ENCODE measurements at places on chromosomes 2 and 18.

DNA sequence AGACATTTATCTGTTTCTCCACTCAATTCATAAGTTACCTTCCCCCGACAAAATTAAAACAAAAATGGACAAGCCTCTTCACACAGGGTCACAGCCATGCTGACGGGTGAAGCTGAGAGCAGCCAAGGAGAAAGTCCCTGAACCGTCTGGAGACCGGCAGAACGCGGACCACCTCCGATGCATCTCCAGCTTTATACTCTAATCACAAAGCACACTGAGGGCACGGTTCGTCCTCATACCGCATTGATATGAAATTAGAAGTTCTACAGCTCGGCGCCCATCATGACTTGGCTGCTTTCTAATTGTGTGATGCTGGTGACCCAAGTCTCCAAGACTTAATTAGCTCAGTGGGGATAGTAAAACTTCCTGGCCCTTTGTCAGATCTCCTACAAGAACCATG is 181.2 kb upstream of the PXDN start:
- DNase-seq: no peak

- DNase-seq: peak; percentile 98
These were observed at the start of gene SF3B1 for GRCh38 chr2:197434541-197435513. Gene SF3B1, minus strand, starts transcription at chr2:197435028. Its CDS starts 29 bp downstream, at chr2:197434999.

- DNase-seq: no peak
These were observed 262.1 kb downstream of the CPS1 start for GRCh38 chr2:210818473-210818872.

- DNase-seq: no peak
These were observed 250.9 kb downstream of the DCDC2C start for GRCh38 chr2:3954261-3954660.

DNA sequence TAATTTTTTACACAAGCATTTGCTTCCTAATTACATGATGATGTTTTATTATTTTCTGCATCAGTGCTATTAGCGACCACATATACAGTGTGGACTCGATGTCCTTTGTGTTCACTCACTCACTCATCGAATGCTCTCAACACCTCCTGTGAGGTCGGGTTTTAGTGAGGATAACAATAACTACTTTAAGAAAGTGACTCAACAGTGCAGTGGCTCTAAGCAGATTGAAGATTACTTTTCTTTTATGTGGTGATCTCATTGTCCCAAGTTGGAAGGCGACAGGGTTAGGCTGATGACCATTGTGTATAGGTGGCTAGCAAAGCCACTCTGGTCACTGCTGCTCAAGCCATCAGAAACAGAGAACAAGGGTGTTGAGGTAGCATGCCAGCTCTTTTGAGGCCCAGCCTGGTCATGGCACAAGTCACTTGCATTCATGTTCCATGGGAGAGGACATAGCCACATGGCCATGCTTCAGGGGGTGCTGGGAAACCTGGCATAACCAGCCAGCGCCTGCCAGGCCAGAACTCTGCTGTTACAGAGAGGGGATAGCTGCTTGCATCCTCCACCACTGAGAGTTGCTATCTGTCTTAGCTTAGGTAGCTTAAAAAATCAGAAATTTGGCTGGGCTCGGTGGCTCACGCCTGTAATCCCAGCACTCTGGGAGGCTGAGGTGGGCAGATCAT is 60.4 kb downstream of the PDCL3 start:
- no peak for DNase-seq

DNA sequence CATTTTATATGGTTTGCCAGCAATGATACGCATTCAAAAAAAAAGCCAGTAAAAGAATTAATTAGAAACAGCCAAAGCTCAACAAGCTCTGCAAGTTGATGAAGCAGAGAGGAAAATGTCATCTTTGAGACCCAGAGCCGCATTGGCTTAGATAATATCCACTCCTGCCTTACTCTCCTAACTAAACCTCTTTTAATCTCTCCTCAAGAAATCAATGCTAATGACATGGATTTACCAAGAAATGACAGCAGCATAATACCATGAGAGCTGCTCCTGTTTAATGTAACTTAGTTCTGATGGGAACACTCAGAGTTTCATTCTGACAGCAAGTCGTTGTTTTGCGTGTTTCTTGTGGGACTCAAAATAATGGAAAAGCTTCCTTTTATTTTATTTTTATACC is 1099.4 kb upstream of the PIK3C3 start:
- DNase-seq: no peak

GRCh38 chr18:13726972-13727331 is 479 bp downstream of the RNMT start:
- peak; percentile 12 for DNase-seq

DNA sequence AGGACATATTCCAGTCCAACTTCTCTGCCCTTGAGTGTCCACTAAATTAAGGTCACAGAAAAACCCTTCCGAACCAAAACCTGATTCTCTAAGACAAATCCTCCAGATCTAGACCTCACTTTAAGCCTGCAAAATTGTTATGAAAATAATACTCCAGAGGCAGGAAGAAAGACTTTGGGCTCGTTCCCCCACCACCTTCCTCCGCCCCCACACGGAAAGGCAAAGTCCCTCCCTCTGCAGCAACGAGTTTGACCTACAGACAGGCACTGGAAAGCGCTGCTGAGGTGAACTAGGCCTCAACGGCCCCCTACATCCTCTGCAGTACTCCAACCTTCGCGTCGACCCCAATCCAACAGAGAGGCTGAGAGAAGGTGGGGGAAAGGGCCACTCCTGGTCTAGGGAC is 808 bp downstream of the ATP5MC3 start:
- peak; percentile 23 for DNase-seq

DNA sequence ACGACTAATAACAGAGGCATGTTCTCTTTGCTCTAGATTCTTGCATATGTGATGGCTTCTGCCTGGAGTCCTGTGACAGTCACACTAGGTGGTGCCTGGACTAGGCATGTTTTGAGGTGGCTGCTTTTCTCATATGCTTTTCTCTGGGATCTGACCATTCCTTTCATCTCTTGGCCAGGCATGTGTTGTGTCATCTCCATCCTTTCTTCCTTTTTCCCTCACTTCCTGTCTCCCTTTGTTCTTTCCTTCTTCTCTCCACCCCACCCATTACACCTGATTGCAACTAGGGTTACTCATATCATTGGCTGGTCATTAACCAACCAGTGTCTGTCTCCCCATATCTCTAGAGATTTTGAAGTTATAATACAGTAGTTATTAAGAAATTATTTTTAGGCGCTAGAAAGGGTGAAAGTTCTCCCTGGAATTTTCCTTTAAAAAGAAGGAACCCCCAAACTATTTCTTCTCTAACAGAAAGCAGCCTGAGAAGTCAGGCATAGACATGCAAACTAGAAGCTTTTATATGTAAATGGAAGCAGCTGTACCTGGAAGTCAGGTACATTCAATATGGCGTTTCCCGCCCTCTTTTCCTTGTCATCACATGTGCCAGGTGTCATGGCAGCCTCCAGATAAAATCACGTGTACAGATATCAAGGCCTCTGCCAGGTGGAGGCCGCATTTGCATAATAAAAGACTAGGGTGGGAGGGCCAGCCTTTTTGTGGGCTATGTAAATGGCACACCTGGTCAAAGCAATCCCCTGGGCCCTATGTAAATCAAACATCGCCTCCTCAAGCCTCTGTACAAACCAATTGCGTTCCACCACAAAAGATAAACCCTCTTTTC is 220.4 kb upstream of the MEX3C start:
- DNase-seq: no peak

GRCh38 chr2:65530547-65531320 is 98.3 kb upstream of the SPRED2 start:
- DNase-seq: no peak

GRCh38 chr2:168224346-168224745 is 23.0 kb downstream of the STK39 start:
- DNase-seq: no peak

DNA sequence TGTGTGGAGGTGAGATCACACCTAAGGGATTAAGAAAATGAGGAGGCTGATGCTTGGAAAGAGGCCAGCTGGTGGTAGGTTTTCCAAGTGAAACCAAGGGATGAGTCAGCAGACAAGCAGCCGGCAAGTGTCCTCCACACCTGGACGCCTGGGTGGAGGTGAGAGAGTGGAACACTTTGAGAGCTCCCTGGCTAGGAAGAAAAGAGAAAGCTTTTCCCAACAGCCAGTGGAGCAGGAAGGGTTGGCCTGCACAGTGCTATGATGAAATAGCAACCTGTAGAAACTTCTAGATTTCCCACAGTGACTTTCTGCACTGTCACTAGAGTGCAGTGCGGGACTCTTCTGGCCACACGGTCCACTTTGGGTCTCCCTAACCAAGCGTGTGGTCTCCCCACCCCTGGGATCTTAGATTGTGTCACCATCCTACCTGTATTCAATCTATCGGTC is 19.6 kb upstream of the IL37 start:
- no peak for DNase-seq

DNA sequence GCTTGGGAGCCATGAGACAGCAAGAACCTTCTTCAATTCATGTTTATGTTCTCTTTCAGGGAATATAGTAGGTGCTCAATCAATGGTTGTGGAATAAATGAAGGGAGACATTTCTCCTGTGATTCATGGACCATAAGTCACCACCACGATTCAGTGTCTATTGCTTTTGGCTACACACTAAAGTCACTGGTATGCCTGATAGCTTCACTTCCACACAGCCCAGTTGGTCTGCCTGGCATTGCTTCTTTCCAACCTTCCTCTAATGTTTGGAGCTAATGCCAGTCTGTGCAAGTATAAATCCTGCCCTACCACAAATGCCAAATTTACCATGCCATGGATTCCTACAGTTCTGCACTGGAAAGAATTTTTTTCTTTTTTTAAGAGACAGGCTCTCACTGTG is 1.3 kb upstream of the CXCR1 start:
- no peak for DNase-seq

DNA sequence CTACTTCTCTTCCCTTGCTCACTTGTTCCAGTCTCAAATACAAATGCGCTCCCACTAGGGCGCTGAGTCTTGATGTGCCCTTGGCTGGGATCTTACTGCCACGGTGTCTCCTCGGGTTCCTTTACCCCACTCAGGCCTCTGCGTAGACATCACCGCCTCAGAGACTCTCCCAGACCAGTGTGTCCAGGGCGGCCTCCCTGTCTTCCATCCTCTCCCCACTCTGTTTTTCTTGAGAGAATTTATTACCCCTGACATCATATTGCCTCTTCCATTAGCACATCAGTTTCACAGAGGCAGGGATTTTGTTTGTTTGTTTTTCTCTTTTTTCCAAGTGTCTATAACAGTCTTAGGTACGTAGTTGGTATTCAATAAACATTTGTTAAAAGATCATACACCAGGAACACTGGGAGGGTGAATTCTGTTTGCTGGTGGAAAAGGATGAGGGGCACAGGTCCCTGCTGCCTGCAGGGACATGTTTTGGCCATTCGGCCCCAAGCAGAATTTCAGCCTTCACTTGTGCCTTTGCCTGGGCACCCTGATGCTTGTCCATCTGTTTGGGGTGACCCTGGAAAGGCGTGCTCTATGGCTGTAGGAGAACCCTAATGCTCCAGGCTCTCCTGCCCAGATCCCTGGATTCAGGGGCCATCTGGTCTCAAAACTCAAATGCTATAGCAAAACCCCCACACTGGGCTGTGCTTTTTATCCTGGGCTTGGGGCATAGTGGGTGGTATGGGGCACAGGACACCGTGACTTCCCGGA is 55.0 kb downstream of the RPL37A start:
- DNase-seq: no peak

DNA sequence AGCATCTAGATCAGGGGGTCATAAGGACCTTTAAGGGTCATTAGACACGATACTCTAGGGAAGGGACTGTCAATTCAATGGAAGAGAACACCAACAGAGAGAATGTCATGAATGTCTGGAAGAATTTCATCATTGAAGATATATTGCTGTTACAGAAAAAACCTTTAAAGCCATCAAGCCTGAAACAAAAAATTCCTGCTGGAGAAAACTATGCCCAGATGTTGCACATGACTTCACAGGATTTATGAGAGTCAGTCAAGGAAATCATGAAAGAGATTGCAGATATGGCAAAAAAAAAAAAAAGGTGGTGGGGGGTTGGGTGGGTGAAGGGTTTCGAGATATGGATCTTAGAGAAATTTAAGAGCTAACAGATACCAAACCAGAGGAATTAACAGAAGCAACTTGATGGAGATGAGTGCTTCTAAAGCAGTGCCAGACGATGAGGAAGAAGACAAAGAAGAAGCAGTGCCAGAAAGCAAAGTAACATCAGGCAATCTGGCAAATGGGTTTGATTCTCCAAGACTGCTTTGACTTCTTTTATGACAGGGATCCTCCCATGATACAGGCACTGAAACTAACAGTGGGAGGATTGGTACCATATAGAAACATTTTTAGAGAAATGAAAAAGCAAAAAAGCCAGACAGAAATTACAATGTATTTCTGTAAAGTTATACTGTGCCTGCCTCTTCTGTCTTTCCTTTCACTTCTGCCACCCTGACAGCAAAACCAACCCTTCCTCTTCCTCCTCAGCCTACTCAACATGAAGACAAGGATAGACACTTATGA is 28.5 kb downstream of the MAP4K3 start:
- DNase-seq: no peak

DNA sequence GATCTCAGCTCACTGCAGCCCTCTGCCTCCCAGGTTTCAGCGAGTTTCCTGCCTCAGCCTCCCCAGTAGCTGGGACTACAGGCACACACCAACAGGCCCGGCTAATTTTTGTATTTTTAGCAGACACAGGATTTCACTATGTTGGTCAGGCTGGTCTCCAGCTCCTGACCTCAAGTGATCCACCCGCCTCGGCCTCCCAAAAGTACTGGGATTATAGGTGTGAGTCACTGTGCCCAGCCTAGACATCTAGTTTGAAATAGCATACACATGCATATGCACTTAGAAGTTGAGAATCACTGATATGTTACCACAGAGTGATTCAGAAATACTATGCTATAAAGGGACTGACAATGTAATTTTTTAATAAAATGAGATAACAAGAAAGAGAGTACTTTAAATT is 69.8 kb upstream of the CDKL4 start:
- DNase-seq: no peak

DNA sequence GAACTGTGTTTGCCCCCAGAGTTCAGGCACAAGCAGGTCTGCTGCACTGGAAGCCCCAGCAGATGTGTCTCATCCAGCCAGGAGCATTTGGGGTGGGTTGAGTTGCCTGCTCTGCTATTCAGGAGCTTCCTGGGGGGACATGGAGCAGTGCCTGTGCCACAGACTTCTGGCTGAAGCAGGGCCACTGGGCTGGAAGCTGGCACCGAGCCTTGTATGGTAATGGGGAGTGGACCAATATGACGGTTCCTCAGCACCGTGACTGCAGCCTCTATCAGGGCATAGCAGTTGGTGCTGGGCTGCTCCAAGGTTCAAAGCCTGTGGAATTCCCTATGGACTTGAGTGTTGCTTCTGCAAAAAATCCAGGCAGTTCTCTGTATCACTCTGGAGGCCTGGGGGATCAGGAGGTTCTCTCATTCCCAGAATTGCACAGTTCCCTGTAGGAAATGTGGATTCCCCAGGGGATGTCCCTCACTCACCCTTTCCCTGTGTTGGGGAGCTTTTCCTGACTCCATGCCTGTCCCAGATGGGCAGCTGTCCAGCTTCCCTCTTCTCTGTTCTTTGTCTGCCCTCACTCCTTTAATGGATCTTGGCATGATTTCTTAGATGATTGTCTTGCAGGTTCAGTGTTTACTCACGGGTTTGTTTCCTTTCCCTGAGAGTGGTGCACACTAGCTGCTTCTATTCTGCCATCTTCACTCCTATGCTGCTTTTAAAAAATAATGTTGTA is 37.2 kb upstream of the THSD7B start:
- DNase-seq: no peak

- DNase-seq: no peak
These were observed 385.1 kb downstream of the RAD51AP2 start for GRCh38 chr2:17133052-17133671.

GRCh38 chr18:42929857-42930256 is 185.6 kb downstream of the RIT2 start:
- no peak for DNase-seq

- DNase-seq: peak; percentile 17
These were observed 47.5 kb upstream of the SP3 start for GRCh38 chr2:174012347-174013314.

GRCh38 chr2:223062396-223062795 is 10.4 kb downstream of the KCNE4 start:
- DNase-seq: no peak

All from stimulated activated CD8-positive, alpha-beta memory T cell treated with anti-CD3 and anti-CD28 coated beads, Interleukin-15, amount 100 ng/mL, for 4 hours (primary cell).